ENCODE measurements at places on chromosomes 13 and 19.

GRCh38 chr13:52159159-52159982 lies at the start of gene NEK3:
TSS of gene NEK3 (minus strand) at chr13:52159597. CDS start at chr13:52156191, 3,406 bp downstream.
- no peak for DNase-seq

GRCh38 chr13:23813635-23814034 lies 75.6 kb downstream of the MIPEP start:
- DNase-seq, result no peak

GRCh38 chr13:33262062-33262487 lies 23.5 kb downstream of the STARD13 start:
- DNase-seq, result no peak

- no peak for DNase-seq
Measured at GRCh38 chr13:73141292-73141771, 82.5 kb downstream of the KLF5 start.
